ENCODE measurements at places on chromosomes 5 and 9. TPM values are rescaled to one million over a fixed set of nuclear protein-coding genes. Genes with fewer than 3 reads are reported as not detected.

Gene ADRB2
- 1.7 TPM for total RNA-seq

Gene EFNA5
- not detected for total RNA-seq

Gene MORN5
- total RNA-seq, result not detected

Gene ALDOB
- total RNA-seq, result not detected

- H3K27me3 ChIP-seq, result peaks cover 22% of the 10 kb centered on the region
- DNase-seq, result no peak
- H3K36me3 ChIP-seq, result no peaks in the 10 kb centered on the region
- no peak overlapping the region for H3K27ac ChIP-seq
- no peak overlapping the region for H3K4me3 ChIP-seq
Measured at GRCh38 chr5:83714810-83715209, 5.8 kb downstream of the HAPLN1 start.

- H3K36me3 ChIP-seq, result peaks cover 3% of the 10 kb centered on the region
- H3K4me3 ChIP-seq, result no peak overlapping the region
- no peak for DNase-seq
- no peak overlapping the region for H3K27ac ChIP-seq
Measured at GRCh38 chr9:128121924-128122808, 5.4 kb downstream of the PTGES2 start.

- H3K4me1 ChIP-seq, result no peaks in the 10 kb centered on the region
- H3K36me3 ChIP-seq, result no peaks in the 10 kb centered on the region
Measured at GRCh38 chr5:116750631-116751580, 176.3 kb upstream of the SEMA6A start.

- H3K4me3 ChIP-seq, result no peak overlapping the region
- no peaks in the 10 kb centered on the region for H3K4me1 ChIP-seq
- DNase-seq, result no peak
- H3K27ac ChIP-seq, result no peak overlapping the region
Measured at GRCh38 chr9:84939774-84940173, 270.2 kb downstream of the NTRK2 start.

GRCh38 chr5:1652873-1653697 is 129.3 kb upstream of the LPCAT1 start:
- no peak overlapping the region for H3K4me3 ChIP-seq
- H3K36me3 ChIP-seq, result no peaks in the 10 kb centered on the region
- peaks cover 37% of the 10 kb centered on the region for H3K27me3 ChIP-seq

DNA sequence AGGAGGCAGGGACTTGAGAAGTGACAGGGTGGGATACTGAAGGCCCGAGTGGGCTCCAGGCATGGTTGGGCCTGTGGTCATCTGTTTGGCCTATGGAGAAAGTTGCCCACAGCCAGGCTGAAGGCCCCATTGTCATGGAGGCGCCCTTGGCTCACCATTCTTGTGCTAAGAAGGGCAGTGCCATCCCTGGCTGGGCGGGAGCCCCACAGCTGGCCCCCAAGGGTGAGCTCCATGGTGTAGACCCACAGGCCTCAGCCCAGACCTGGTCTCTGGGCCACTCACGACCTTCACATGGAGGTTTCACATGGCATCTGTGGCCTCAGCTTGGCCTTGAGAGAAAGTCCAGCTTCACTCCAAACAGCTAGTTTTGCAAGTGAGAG is 34.3 kb upstream of the PRDM12 start:
- H3K27me3 ChIP-seq, result no peaks in the 10 kb centered on the region
- no peaks in the 10 kb centered on the region for H3K4me1 ChIP-seq
- peaks cover 10% of the 10 kb centered on the region for H3K36me3 ChIP-seq
- DNase-seq, result no peak
- H3K4me3 ChIP-seq, result no peak overlapping the region
- no peak overlapping the region for H3K27ac ChIP-seq

DNA sequence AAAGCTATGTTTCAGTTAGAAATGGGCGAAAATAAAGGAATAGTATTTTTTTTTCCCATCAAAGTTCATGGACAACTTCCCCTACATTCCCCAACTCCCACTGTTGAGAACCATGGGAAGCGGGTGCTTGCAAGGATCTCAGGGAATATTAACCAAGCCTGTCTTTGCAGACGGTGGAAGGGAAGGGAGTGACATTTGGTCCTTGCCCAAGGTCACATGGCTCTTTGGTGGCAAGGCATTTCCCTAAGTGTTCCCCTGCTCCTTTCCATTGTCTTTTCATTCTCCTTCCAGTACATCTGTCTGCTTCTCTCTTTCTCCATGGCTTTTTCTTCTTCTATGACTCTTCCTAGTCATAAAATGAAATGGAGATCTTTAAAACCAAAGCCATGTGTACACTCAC is 19.0 kb downstream of the C9orf57 start:
- peaks cover 4% of the 10 kb centered on the region for H3K4me1 ChIP-seq
- no peak overlapping the region for H3K27ac ChIP-seq
- no peak overlapping the region for H3K4me3 ChIP-seq
- H3K36me3 ChIP-seq, result no peaks in the 10 kb centered on the region

- no peaks in the 10 kb centered on the region for H3K4me1 ChIP-seq
- peaks cover 12% of the 10 kb centered on the region for H3K27me3 ChIP-seq
- no peak overlapping the region for H3K4me3 ChIP-seq
- DNase-seq, result no peak
- H3K36me3 ChIP-seq, result no peaks in the 10 kb centered on the region
- no peak overlapping the region for H3K27ac ChIP-seq
Measured at GRCh38 chr9:928363-929042, 48.0 kb upstream of the DMRT3 start.

- peak overlapping the region; percentile 5 for H3K4me3 ChIP-seq
- peaks cover 48% of the 10 kb centered on the region for H3K4me1 ChIP-seq
- peaks cover 8% of the 10 kb centered on the region for H3K36me3 ChIP-seq
- H3K27ac ChIP-seq, result no peak overlapping the region
- no peaks in the 10 kb centered on the region for H3K27me3 ChIP-seq
- DNase-seq, result no peak
Measured at GRCh38 chr9:116688806-116689485, 1.8 kb downstream of the TRIM32 start.

GRCh38 chr9:136882109-136882946 is 4.0 kb upstream of the TRAF2 start:
- H3K27me3 ChIP-seq, result no peaks in the 10 kb centered on the region
- H3K36me3 ChIP-seq, result peaks cover 4% of the 10 kb centered on the region
- peak overlapping the region; percentile 88 for H3K27ac ChIP-seq
- peak; percentile 94 for DNase-seq

DNA sequence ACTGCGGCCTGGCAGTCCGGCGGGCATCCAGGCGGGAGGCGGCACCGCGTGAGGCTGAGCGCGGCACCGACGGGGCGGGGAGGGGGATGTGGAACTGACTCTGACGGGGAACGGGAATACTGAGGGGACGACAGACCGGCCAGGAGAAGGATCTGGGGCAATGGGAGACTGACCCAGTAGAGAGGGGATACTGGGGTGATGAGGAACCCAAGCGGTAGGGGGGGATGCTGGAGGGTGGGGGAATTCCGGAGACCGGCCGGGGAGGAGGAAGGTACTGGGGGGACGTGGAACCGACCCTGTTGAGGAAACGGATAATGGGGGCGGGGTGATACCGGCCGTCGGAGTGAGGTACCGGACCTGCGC is 423 bp downstream of the IPPK start:
- peaks cover 12% of the 10 kb centered on the region for H3K36me3 ChIP-seq
- H3K27me3 ChIP-seq, result no peaks in the 10 kb centered on the region
- peaks cover 43% of the 10 kb centered on the region for H3K4me1 ChIP-seq
- H3K27ac ChIP-seq, result peak overlapping the region; percentile 95
- H3K4me3 ChIP-seq, result peak overlapping the region; percentile 96

DNA sequence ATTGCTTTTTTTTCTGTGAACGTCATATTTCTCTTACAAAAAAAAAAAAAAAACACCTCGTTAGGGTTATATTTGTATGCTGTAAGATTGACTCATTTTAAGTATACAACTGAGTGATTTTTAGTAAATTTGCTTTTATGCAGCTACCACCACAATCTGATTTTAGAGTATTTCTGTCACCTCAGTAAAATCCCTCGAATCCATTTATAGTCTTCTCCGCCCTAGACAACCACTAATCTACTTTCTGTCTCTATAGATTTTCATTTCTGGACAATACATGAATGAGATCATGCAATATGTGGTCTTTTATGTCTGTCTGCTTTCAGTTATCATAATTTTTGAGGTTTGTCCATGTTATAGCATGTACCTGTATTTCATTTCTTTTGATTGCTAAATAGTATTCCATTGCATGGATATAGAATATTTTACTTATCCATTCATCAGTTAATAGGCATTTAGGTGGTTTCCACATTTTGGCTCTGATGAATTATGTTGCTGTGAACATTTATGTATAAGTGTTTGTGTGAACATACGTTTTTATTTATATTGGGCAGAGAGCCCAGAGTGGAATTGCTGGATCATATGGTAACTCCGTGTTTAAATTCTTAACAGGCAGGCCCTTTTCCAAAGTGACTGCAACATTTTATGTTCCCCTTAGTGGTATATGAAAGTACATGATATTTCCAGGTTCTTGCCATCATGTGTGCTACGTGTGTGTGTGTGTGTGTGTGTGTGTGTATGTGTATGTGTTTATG is 171.4 kb downstream of the SGCD start:
- H3K27me3 ChIP-seq, result peaks cover 3% of the 10 kb centered on the region
- no peak overlapping the region for H3K4me3 ChIP-seq
- H3K4me1 ChIP-seq, result no peaks in the 10 kb centered on the region
